ENCODE measurements at places on chromosomes 12 and 14.

DNA sequence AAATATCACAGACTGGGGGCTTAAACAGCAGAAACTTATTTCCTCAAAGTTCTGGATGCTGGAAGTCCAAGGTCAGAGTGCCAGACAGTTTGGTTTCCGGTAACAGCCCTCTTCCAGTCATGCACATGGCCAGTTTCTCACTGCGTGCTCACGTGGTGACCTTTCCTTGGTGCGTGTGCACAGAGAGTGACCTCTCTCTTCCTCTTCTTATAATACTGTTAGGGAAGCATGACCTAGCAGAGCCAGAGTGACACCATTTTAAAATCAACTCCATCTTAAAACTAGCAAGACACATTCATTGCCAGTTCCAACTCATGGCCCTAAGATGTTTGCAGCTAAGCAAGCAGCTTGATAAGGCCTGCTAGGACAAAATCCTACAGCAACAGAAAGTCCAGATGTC, 221.5 kb upstream of the DAAM1 start:
- no peak for DNase-seq
- H3K4me3 ChIP-seq = no peak overlapping the region
- no peaks in the 10 kb centered on the region for H3K36me3 ChIP-seq
- H3K4me1 ChIP-seq = no peaks in the 10 kb centered on the region
- no peak overlapping the region for H3K27ac ChIP-seq
- no peaks in the 10 kb centered on the region for H3K27me3 ChIP-seq

DNA sequence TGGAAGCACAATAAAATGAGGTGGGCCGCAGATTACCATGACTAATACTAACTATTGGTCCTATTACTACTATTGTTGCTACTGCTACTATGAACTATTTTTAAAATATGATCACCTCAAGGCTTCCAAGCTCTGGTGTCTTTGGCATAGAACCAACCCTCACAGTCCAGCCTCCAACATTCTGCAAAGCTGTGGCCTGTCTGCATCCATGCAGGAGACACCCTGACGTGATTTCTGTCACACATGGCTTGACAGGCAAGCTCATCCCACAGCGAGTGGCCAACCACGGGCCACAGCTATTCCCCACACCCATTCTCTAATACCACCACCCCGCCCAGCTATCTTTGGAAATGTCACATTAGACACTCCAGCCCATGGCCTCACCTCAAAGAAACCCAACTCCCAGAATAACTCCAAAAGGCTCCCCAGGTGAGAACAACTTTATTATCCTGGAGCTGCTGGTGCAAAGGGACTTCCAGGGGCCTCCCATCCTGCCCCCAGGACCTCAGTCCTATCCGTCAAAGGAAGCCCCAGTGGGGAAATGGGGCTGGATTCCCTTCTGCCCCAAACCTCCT, 14.4 kb downstream of the ISCU start:
- H3K27ac ChIP-seq = no peak overlapping the region
- H3K36me3 ChIP-seq = no peaks in the 10 kb centered on the region
- H3K27me3 ChIP-seq = no peaks in the 10 kb centered on the region
- H3K4me1 ChIP-seq = no peaks in the 10 kb centered on the region
- DNase-seq = no peak

- no peak overlapping the region for H3K4me3 ChIP-seq
- H3K4me1 ChIP-seq = no peaks in the 10 kb centered on the region
- H3K27ac ChIP-seq = no peak overlapping the region
- peaks cover 10% of the 10 kb centered on the region for H3K36me3 ChIP-seq
- no peaks in the 10 kb centered on the region for H3K27me3 ChIP-seq
- no peak for DNase-seq
These were observed 45.1 kb upstream of the PRPF39 start for GRCh38 chr14:45038865-45039264.

GRCh38 chr12:27179400-27180214, 64.5 kb upstream of the STK38L start:
- no peaks in the 10 kb centered on the region for H3K27me3 ChIP-seq
- no peaks in the 10 kb centered on the region for H3K36me3 ChIP-seq
- no peak overlapping the region for H3K27ac ChIP-seq
- H3K4me1 ChIP-seq = no peaks in the 10 kb centered on the region
- no peak overlapping the region for H3K4me3 ChIP-seq
- no peak for DNase-seq

DNA sequence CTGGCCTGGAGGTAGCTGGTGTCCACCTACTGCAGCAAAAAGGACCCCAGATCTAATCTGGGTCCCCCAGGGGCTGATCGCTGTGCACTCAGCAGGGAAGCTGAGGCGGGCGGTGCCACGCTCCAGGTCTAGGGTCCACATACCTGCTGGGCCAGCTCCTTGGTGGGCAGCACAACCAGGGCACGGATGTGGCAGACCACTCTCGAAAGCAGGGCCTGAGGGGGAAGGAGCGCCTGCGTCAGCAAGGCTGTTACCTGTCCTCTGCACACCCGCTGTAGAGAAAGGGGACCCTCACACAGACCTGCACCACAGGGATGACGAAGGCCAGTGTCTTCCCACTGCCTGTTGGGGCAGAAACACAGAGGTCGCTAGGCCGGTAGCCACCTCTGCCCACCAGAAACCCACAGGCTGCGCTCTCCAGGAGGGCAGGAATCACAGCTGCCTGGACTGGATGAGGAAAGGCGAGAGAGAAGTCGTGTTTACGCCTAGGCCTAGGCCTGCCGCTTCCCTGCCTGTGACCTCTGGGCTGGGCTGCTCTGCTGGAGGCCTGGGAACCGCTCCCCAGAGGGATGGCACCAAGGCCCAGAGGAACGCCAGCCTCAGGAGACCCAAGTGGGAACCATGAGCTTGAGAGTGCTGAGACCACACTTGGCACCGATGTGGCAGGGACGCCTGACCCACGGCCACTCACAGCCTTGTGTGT, 2.0 kb downstream of the DDX51 start:
- H3K36me3 ChIP-seq = peaks cover 47% of the 10 kb centered on the region
- no peaks in the 10 kb centered on the region for H3K27me3 ChIP-seq
- no peak overlapping the region for H3K27ac ChIP-seq
- no peak overlapping the region for H3K4me3 ChIP-seq

DNA sequence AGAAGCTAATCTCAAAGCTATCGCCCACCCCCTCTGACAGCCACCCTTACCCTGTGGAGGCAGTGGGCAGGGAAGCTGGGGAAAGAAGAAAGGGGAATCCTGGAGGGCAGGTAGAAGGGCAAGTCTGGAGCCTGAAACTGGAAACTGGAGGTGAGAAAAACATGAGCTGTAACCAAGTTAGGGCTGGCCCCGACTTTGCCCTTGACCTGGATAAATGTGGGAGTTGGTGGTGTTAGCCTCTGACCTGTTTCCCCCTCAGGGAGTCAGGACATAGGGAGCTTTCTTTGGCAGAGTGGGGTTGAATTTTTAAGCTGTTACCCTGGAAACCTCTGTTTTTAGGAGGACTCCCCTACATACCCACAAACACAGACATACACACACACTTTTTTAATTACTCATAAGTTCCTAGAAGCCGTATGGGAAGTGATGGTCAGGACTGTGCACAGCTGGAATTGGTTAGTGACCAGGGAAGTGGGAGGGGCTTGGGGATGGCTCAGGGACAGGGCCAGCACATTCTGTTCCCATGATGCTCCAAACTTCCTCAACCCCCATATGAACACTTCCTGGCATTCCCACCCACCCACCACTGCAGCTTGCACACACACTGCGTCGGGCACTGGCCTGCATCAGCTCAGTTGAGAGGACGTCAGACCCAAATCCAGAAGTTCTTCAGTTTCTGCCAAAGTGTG, 5.0 kb upstream of the MMP19 start:
- H3K27me3 ChIP-seq = no peaks in the 10 kb centered on the region
- no peak overlapping the region for H3K4me3 ChIP-seq
- no peak overlapping the region for H3K27ac ChIP-seq
- no peak for DNase-seq
- no peaks in the 10 kb centered on the region for H3K4me1 ChIP-seq
- no peaks in the 10 kb centered on the region for H3K36me3 ChIP-seq

DNA sequence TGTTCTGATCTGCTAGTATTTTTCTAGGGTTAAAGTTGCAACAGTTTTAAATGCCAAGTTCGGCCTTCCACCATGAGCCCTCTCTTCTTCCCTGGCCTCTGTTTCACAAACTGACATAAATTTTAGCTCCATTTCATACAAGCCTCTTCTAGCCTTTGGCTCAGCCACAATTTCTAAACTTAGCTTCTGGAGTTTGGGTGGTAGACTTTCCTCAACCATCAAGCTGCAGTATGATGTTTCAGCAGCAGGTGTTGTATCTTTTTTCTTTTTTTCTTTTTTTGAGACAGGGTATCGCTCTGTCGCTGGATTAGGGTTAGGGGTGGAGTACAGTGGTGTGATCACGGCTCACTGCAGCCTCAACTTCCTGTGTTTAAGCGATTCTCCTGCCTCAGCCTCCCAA, 29.4 kb downstream of the SETD3 start:
- H3K36me3 ChIP-seq = peaks cover 27% of the 10 kb centered on the region
- DNase-seq = no peak
- no peaks in the 10 kb centered on the region for H3K27me3 ChIP-seq
- no peaks in the 10 kb centered on the region for H3K4me1 ChIP-seq
- H3K27ac ChIP-seq = no peak overlapping the region
- no peak overlapping the region for H3K4me3 ChIP-seq

GRCh38 chr12:77723308-77723707, 107.4 kb upstream of the NAV3 start:
- no peaks in the 10 kb centered on the region for H3K36me3 ChIP-seq
- DNase-seq = no peak
- no peaks in the 10 kb centered on the region for H3K4me1 ChIP-seq
- no peaks in the 10 kb centered on the region for H3K27me3 ChIP-seq

- no peak for DNase-seq
- H3K27ac ChIP-seq = no peak overlapping the region
- H3K4me1 ChIP-seq = no peaks in the 10 kb centered on the region
- H3K4me3 ChIP-seq = no peak overlapping the region
These were observed 296.8 kb downstream of the SYT1 start for GRCh38 chr12:79161249-79161934.

DNA sequence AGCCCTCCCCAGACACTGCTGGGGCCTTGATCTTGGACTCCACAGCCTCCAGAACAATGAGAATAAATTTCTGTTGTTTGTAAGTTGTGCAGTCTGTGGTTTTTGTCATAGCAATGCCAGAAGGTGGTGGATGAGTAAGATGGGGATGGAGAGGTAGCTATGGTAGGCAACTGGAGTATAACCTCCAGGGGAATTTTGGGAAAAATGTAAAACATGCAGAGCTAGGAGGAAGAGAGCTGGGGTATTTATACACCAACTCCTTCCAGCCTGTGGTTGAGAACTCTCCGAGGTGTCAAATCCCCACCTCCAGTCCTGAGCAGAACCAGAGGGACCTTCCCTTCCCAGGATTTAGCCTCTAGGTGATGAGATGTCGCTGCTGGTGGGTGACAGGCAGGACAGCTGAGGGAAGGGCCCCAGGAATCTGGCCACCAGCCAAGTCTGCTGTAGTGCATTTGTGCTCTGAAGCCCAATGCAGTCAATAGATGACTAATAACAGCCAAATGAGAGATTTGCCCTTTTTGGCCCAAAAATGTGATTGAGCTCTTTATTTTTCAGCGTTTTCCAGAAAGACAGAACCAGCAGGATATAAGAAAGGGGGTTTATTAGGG, 19.1 kb upstream of the CEP170B start:
- no peaks in the 10 kb centered on the region for H3K36me3 ChIP-seq
- peaks cover 27% of the 10 kb centered on the region for H3K27me3 ChIP-seq
- no peak overlapping the region for H3K4me3 ChIP-seq

GRCh38 chr12:123006977-123007376, 26.5 kb downstream of the ARL6IP4 start:
- no peaks in the 10 kb centered on the region for H3K27me3 ChIP-seq
- H3K27ac ChIP-seq = no peak overlapping the region
- no peaks in the 10 kb centered on the region for H3K4me1 ChIP-seq
- no peak for DNase-seq

- no peak for DNase-seq
- no peaks in the 10 kb centered on the region for H3K4me1 ChIP-seq
- no peaks in the 10 kb centered on the region for H3K27me3 ChIP-seq
- no peak overlapping the region for H3K4me3 ChIP-seq
These were observed 164.8 kb downstream of the SNAPC1 start for GRCh38 chr14:61927060-61927459.

- no peak for DNase-seq
- no peaks in the 10 kb centered on the region for H3K36me3 ChIP-seq
- H3K4me1 ChIP-seq = no peaks in the 10 kb centered on the region
- no peak overlapping the region for H3K4me3 ChIP-seq
These were observed 105.6 kb downstream of the VCPKMT start for GRCh38 chr14:50010752-50011151.

GRCh38 chr12:117363056-117363662, 1.7 kb upstream of the NOS1 start:
- H3K4me1 ChIP-seq = no peaks in the 10 kb centered on the region
- no peak overlapping the region for H3K27ac ChIP-seq
- DNase-seq = no peak
- peaks cover 6% of the 10 kb centered on the region for H3K27me3 ChIP-seq
- H3K4me3 ChIP-seq = no peak overlapping the region
- H3K36me3 ChIP-seq = no peaks in the 10 kb centered on the region

GRCh38 chr14:69797573-69798338, 715 bp upstream of the SLC10A1 start:
- H3K27ac ChIP-seq = no peak overlapping the region
- H3K4me3 ChIP-seq = no peak overlapping the region

GRCh38 chr12:121184425-121184824, 25.5 kb upstream of the P2RX4 start:
- H3K27me3 ChIP-seq = no peaks in the 10 kb centered on the region
- peaks cover 5% of the 10 kb centered on the region for H3K36me3 ChIP-seq
- no peaks in the 10 kb centered on the region for H3K4me1 ChIP-seq

DNA sequence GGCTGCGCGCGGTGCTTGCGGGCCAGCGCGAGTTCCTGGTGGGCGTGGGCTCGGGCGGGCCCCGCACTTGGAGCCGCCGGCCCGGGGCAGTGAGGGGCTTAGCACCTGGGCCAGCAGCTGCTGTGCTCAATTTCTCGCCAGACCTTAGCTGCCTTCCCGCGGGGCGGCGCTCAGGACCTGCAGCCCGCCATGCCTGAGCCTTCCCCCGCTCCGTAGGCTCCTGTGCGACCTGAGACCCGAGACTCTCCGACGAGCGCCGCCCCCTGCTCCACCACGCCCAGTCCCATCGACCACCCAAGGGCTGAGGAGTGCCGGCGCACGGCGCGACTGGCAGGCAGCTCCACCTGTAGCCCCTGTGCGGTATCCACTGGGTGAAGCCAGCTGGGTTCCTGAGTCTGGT, 46.0 kb upstream of the PLEKHG3 start:
- no peak for DNase-seq
- H3K27ac ChIP-seq = no peak overlapping the region
- H3K36me3 ChIP-seq = no peaks in the 10 kb centered on the region
- no peaks in the 10 kb centered on the region for H3K4me1 ChIP-seq
- H3K27me3 ChIP-seq = no peaks in the 10 kb centered on the region

GRCh38 chr14:87732562-87732961, 260.4 kb downstream of the GALC start:
- no peaks in the 10 kb centered on the region for H3K27me3 ChIP-seq
- H3K36me3 ChIP-seq = no peaks in the 10 kb centered on the region
- no peak for DNase-seq
- H3K4me3 ChIP-seq = no peak overlapping the region
- H3K27ac ChIP-seq = no peak overlapping the region
- H3K4me1 ChIP-seq = no peaks in the 10 kb centered on the region

GRCh38 chr14:64614805-64615391, 65.1 kb downstream of the PPP1R36 start:
- no peaks in the 10 kb centered on the region for H3K4me1 ChIP-seq
- peaks cover 3% of the 10 kb centered on the region for H3K27me3 ChIP-seq
- no peak overlapping the region for H3K4me3 ChIP-seq
- H3K36me3 ChIP-seq = no peaks in the 10 kb centered on the region
- no peak overlapping the region for H3K27ac ChIP-seq

Measured in effector memory CD4-positive, alpha-beta T cell (primary cell).